ENCODE measurements at places on chromosomes 7 and 10.

GRCh38 chr10:59654007-59654406 is 55.6 kb downstream of the SLC16A9 start:
- DNase-seq = no peak

DNA sequence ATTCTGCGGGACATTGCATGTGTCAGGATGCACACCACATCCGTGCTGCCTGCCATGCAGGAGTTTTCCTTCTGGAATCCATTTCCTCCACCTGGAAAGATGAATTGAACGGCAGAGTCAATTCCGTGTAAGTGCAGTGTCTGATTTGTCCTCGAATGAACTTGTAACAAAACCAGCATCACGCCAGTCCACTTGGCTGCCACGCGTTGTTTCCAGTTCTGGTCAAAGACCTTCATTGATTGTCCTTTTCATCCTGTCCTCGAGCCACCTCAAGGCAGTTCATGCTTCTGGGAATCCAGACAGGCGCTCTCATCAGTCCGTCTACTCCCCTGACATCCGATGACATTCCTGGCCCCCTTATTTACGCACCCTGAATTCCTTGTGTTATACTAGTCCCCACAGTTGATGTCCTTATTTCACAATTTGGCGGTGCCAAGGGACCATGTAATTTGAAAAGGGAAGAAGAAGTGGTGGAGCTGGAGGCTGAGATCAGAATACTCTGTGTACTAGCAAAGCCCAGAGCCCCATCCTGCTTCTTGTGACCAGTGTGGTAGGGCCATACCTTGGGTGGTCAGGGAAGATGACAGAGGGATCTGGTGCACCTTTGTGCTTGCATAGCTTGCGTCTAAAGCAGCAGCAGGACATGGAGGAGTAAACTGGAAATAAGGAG is 502.2 kb downstream of the PLXNA4 start:
- no peak for DNase-seq

DNA sequence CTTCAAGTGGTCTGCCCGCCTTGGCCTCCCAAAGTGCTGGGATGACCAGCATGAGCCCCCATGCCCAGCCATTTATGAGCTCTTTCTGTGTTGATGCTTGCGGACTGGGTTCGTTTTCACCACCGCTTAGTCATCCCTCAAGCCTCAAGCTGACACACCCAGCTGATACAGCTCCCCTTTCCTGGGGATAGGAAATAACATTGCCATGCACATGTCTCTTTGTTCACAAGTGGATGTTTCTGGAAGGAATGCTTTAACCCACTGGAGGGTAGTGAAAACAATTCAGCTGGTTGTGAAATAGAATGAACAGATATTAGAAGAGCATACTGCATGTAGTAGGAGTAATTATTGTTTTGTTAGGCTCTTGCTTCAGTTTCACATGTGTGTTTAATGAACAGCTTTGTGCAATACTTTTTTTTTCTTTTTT is 8.5 kb upstream of the METTL27 start:
- peak; percentile 55 for DNase-seq

DNA sequence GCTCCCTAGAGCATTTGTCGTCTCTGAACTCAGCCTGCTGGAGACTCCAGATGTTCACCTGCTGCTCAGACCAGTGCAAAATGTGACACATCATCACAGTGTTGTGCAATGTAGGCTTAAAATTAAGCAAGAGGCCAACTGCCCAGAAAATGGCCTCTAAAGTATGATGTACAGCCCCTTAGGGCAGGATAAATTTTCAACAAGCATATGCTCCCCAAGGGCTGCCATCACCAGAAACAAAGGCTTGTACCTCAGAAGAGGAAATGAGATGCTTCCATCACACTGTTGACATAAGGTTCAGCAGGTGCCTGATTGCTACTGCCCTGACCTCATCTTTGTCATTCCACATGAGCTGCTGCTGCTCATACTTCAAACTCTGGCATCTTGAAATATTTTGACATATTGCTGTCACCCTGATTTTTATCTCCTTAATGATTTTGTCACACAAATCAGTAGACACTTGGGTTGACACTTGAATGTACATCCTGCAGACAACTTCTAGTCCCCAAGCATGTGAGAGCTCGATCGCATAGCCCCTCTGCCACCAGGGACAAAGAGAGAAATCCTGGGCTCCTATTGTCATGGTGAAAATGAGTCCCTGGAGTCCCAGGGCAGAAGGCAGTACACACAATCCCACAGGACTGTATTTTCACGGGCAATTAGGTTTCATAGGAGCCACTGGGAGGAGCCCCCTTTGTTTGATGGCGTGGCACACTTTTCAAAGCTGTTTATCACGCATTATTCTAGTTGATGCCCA is 219.7 kb upstream of the STK17A start:
- DNase-seq = no peak

GRCh38 chr7:77383333-77383740 is 32.8 kb downstream of the GSAP start:
- no peak for DNase-seq

- DNase-seq = no peak
These were observed 427.6 kb downstream of the PHTF2 start for GRCh38 chr7:78226059-78226719.

GRCh38 chr7:22791204-22792158 is 31.2 kb downstream of the TOMM7 start:
- DNase-seq = no peak

GRCh38 chr10:17859492-17860156 is 50.5 kb downstream of the MRC1 start:
- no peak for DNase-seq

DNA sequence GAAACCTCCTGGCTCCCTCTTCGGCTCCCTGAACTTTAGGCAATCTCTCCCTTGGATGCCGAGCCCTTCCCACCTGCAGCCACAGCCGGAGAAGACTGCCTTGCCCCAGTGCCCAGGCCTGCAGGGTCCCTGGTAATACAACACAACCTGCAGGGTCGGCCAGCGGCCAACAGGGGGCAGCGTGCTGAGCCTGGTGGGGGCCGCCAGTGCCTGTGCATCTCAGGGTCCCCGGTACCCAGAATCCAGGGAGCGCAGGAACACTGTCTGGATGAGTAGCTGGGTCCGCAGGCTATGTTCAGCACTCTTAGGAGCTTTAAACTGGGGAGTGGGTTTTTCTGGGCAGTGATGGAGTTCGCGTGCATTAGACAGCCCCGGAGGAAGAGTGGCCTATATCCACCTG is 17.5 kb upstream of the C10orf71 start:
- no peak for DNase-seq

DNA sequence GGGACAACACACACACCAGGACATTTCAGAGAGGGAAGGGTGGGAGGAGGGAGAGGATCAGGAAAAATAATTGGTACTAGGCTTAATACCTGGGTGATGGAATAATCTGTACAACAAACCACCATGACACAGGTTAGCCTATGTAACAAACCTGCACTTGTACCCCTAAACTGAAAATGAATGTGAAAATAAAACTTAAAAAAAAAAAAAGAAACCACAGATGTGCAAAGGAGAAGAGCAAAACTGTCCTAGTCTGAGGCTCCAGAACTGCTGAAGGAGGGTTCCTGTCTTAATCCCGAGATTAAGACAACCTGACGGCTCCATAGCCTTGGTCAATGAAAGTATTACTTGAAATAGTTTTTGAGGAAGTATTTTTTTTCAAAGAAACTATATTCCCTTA is 423.0 kb downstream of the NEBL start:
- DNase-seq = no peak

DNA sequence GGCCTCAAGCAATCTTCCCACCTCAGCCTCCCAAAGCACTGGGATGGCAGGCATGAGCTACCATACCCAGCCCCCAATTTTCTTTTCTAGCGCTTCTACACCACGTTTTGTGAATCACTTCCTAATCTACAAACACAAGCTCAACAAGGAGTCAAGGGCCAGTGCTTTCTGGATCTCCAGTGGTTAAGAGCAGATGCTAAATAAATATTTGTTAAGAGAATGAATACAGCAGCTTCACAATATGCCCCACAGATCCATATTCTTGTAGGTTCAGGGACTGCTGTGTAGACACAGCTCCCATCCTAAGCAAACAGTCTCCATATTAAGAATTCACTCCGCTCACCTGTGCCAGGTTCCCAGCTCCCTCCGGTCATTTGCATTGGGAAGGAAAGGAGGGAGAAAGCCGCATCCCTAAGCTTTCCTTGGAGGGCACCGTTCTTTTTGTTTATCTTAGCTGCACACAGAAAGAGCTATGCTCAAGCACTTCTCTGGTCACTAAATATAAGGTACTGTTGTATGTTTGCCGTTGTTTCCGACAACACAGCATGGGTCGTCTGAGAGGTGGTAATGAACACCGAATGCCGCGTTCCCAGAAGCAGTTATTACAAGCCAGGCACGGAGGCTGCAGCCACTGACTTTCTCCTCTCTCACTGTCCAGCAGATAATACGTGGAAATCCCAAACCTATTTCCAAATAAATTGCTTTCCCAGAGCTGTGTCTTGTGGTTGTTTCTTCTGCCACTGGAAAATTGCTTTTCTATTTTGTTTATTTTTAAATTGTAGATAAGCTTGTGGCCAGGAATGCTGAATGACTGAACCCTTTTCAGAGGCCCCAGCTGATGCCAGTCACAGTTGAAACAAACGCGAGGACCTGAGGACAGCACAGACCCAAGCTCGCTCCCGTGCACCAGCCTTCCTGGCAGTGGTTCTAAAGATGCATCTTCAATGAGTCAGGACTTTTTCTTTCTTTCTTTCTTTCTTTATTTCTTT is 217.1 kb downstream of the PRPF18 start:
- DNase-seq = no peak

DNA sequence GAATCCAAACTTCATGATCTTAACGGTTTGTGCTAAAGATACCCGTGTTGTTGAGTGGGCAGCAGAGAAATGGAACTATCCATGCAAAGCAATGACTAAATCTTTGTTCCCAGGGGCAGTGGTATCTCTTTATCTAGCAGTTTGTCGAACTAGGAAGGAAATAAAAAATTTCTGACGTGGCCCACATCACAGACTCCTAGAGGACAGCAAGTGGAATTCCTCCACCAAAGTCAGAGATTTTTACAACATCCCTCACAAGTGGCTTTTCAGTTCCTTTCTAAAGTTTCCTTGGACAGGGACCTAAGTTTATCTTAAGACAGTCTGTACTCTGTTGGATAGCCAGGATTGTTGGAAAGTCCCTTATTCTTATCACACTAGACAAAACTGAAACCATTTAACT is 136.0 kb downstream of the RAPGEF5 start:
- no peak for DNase-seq

DNA sequence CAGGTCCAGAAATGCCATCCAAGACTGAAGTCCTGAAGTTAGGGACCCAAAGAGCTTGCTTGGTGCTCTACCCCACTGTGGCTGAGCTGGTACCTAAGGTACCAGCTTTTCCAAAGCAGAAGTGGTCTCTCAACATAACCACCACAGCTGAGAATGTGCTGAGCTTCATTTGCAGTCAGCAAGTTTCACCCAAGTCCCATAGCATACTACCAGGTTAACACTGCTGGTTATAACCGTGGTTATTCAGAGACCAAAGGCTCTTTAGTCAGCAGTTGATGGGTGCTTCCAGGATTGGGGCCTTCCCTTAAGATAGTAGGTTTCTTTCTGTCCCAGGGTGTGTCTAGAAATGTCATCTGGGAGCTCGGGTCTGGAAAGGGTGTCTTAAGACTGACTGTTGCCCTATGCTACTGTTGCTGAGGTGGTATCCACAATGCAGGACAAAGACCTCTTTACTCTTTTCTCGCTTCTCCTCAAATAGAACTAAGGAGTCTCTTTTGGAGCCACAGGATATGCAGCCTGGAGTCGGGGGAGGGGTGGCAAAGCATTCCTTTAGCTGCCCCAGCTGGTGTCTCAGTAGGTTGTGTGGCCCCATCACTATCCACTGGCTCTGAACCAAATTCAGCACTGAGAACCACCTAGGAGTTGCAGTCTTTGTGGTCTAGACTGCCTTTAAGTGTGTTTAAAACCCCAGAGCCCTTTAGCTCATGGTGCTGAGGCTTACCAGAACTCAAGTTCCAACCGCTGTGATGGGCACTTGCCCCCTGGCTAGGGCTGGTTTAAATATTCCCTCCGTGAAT is 354.9 kb upstream of the SEMA3C start:
- DNase-seq = no peak

- DNase-seq = no peak
These were observed 24.5 kb downstream of the CHST15 start for GRCh38 chr10:124068929-124069328.

- DNase-seq = no peak
These were observed 356.1 kb downstream of the ELMO1 start for GRCh38 chr7:37092548-37092947.

GRCh38 chr10:28284126-28284525 is 18.7 kb downstream of the MPP7 start:
- no peak for DNase-seq

DNA sequence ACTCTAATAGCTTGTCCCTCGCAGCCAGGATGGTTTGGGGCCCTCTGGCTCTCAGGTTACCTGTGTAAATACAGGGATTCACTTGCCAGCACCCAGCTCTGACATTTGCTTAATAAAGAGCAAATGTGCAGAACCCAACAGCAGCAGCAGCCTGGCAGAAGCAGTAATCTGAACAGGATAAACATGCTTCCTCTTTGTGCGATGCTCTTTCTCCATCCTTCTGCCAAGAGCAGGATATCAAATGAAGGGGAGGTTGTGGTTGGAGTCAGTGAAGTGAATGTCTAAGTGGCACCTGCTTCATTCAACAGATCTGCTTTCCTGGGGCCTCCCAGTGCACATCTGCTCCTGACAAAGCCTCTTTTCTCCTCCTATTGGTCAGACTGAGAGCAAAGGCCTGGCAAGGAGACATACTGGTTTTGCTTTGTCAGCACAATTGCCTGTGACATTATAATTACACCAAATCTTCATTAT is 130.3 kb downstream of the NRF1 start:
- no peak for DNase-seq

DNA sequence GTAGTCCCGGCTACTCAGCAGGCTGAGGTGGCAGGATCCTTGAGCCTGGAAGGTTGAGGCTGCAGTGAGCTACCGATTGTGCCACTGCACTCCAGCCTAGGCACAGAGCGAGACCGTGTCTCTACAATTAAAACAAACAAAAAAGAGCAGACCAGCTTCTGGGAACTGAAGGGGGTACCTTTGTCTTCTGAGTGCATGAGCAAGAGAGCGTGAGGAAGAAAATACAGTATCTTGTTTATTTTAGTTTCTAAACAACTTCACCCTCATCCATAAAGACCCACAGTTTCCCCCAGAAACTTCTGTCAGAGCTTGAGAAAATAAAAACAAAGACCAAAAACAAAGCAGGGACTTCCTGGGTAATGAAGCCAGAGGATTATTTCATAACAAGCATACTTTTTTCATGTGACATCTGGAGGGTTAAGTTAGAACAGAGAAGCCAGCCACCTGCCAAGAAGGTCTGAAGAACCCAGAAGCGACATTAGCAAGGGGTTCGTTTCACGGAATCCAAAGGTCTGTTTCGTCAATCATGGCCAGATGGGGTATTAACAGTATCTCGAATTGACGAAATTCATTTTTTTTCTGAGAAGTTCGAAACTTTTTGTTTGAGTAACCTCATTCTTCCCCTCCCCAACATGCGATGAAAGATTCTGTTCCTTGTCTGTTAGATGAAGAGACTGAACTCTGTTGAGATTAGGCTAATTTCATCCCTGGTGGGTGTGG is 10.2 kb upstream of the IL2RA start:
- DNase-seq = no peak

GRCh38 chr10:3946234-3947229 is 161.5 kb upstream of the KLF6 start:
- peak; percentile 33 for DNase-seq

GRCh38 chr10:3169271-3169670 is 3.3 kb downstream of the PITRM1 start:
- DNase-seq = no peak

GRCh38 chr7:65397730-65398142 is 24.1 kb downstream of the ZNF92 start:
- no peak for DNase-seq

GRCh38 chr7:150937848-150938561 is 40.1 kb downstream of the KCNH2 start:
- DNase-seq = no peak

- no peak for DNase-seq
These were observed 49.6 kb upstream of the PDE1C start for GRCh38 chr7:32119790-32120196.

All from CD4-positive, alpha-beta T cell (primary cell).